Panc1 (cell line): ENCODE measurements at places on chromosomes 12 and 14. TPM values are rescaled to one million over a fixed set of nuclear protein-coding genes. Genes with fewer than 3 reads are reported as not detected.

The ABCB9 gene
- total RNA-seq, result 32.7 TPM

The RBMS2 gene
- 18.2 TPM for total RNA-seq

The CISTR gene
- total RNA-seq, result not detected

The FRS2 gene
- total RNA-seq, result 26.6 TPM

The GARIN6 gene
- not detected for total RNA-seq

The CLEC14A gene
- total RNA-seq, result 0.10 TPM

The EIF2S3B gene
- total RNA-seq, result 0.28 TPM

The SLC10A1 gene
- total RNA-seq, result not detected

GRCh38 chr12:124992874-124993625 is 395 bp upstream of the BRI3BP start:
- DNase-seq, result peak; percentile 60

GRCh38 chr14:80780500-80780899 is 161.0 kb downstream of the CEP128 start:
- no peak for DNase-seq

DNA sequence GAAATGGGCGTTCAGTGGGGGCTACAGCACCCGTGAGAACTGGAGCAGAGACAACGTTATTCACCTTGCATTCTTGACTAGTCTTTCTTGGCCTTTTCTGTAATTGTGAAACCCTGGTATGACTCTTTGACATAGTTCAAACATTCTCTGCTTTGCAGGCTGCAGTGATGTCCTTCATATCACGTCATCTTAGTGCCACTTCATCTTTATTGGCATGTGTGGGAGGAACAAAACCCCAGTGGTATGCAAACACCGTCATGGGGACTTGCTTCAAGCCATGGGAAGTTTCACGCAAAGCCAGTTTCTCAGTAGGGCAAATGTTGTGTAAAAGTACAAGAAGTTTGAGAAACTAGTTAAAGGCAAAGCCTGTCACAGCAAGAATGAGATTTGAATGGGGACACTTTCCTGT is 20.2 kb upstream of the DUSP16 start:
- DNase-seq, result no peak

- no peak for DNase-seq
Measured at GRCh38 chr12:132151766-132152410, 7.6 kb downstream of the NOC4L start.

GRCh38 chr14:100111931-100112704 is 46.9 kb downstream of the EVL start:
- DNase-seq, result no peak

DNA sequence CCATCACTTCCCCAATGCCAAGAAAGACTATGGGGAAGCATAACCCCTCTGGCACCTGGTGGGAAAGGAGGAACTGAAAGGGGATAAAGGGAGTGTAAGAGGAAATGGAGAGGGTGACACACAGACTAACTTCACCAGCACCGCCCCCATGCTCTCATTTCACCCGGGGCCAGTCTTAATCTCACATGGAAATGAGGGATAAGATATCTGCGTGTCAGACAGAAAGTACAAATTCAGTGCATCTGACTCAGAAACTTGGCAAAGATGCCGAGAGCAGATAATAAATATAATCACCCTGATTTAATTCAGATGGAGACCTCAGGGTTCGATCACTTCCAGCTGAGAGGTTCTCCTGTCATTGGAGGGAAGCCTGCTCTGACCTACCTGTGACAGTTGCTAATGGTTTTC is 191.6 kb downstream of the DUSP6 start:
- no peak for DNase-seq

DNA sequence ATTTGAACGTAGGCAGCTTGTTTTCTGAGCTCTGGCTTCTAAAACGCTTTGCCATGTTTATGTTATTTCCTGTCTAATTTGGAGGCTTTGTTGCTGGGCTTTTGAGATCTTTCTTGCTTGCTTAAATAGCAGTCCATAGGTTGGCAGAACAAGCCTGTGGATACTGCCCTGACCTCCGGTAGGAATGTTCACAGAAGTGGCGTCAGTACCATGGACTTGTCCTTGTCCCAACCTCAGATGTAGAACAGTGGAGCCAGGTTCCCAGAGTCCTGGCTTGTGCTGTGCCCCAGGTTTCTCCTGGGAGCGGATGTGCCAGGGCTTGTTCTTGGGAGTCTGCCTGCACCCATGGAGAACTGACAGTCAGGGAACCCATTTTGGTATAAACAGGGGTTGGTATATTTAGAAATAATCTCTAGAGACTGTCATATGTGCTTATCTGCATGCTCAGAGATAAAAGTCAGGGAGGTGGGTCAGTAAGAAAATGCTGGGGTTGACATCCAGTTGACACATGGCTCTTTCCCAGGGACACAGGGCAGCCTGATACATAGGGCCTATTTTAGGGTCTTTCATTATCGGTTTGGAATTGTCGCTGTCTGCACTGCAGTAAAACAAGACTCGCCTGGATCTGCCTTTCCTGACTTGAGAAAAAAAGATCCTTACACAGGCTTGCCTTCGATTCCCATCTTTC is 22.9 kb downstream of the CACNA1C start:
- DNase-seq, result no peak

DNA sequence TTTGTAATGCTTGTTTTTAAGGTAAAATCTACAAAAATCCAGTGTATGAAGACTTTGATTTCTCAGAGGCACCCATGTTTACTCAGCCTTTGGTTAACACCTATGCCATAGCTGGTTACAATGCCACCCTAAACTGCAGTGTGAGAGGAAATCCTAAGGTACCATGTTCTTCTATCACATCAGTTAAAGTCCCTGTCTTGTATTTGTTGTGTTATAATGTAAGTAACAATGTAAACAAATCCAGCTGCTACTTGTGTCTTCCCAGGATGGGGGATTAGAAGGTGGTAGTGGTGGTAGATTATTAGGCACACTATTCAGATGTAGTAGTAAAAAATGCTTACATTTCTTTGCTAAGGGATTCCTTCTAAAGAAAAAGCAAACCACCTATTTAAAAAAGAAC is 19.4 kb upstream of the CHPT1 start:
- DNase-seq, result no peak

DNA sequence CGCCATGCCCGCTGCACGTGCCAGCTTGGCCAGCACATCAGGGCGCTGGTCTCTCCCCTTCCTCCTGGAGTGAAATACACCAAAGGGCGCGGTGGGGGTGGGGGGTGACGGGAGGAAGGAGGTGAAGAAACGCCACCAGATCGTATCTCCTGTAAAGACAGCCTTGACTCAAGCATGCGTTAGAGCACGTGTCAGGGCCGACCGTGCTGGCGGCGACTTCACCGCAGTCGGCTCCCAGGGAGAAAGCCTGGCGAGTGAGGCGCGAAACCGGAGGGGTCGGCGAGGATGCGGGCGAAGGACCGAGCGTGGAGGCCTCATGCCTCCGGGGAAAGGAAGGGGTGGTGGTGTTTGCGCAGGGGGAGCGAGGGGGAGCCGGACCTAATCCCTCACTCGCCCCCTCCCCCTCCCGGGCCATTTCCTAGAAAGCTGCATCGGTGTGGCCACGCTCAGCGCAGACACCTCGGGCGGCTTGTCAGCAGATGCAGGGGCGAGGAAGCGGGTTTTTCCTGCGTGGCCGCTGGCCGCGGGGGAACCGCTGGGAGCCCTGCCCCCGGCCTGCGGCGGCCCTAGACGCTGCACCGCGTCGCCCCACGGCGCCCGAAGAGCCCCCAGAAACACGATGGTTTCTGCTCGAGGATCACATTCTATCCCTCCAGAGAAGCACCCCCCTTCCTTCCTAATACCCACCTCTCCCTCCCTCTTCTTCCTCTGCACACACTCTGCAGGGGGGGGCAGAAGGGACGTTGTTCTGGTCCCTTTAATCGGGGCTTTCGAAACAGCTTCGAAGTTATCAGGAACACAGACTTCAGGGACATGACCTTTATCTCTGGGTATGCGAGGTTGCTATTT is 914 bp upstream of the CCND2 start:
- DNase-seq, result no peak

GRCh38 chr14:68158640-68159039 is 339.1 kb downstream of the RAD51B start:
- no peak for DNase-seq

GRCh38 chr14:106094654-106095189 is 568.3 kb downstream of the TMEM121 start:
- DNase-seq, result no peak

DNA sequence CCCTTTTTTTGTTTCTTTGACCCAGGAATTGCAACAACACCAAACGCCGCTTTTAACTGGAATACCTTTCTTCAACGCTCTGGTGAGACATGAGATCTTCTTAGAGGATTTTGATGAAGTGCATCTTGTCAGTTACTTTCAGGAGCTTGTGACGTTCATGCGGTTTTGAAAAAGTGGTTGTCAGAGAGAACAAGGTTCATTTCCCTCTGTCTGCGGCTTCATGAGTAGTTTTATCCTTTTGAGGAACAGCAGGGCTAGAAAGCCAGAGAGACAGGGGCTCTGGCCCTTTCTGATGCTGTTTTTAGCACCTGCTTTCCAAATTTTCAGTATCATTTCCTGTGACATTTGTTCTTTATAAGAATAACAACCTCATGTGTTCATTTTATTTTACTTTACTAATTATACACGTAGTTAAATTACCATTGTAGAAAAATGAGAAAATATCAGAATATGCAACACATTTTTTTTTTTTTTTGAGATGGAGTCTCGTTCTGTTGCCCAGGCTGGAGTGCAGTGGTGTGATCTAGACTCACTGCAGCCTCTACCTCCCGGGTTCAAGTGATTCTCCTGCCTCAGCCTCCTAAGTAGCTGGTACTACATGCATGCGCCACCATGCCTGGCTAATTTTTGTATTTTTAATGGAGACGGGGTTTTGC is 61.8 kb downstream of the GLT1D1 start:
- no peak for DNase-seq

DNA sequence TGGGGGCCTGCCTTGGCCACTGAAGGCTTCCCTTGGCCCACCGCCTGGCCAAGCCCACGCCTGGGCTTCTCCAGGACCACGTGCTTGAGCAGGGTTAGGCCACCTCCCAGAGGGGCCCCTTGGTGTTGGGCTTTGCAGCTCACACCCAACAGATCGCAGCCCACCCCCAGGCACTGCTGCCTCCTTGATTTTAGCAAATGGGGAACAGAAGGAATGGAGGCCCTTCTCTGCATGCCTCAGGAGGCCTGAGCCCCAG is 23.3 kb downstream of the RAB35 start:
- no peak for DNase-seq

GRCh38 chr14:98501836-98502235 is 770.2 kb downstream of the BCL11B start:
- no peak for DNase-seq

DNA sequence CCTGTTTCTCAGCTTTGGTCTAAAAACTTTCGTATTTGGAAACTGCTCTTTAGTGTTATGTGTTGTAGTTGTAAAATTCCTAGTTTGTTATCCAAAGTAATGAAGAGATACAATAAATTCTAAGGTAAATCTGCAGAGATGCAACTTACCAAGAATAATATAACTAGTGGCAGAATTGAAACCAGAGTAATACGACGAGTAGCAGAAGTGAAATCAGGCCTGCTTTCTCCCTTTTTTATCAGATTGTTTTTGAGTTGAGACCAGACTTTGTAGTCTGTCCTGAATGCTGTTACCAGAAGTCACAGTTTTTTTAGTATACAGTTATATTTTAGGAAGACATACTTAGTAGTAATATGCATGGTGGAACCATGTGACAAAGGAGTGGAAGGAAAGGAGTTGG is 12.5 kb downstream of the PAPOLA start:
- no peak for DNase-seq

GRCh38 chr14:35050652-35051051 is 4.6 kb downstream of the FAM177A1 start:
- DNase-seq, result no peak

DNA sequence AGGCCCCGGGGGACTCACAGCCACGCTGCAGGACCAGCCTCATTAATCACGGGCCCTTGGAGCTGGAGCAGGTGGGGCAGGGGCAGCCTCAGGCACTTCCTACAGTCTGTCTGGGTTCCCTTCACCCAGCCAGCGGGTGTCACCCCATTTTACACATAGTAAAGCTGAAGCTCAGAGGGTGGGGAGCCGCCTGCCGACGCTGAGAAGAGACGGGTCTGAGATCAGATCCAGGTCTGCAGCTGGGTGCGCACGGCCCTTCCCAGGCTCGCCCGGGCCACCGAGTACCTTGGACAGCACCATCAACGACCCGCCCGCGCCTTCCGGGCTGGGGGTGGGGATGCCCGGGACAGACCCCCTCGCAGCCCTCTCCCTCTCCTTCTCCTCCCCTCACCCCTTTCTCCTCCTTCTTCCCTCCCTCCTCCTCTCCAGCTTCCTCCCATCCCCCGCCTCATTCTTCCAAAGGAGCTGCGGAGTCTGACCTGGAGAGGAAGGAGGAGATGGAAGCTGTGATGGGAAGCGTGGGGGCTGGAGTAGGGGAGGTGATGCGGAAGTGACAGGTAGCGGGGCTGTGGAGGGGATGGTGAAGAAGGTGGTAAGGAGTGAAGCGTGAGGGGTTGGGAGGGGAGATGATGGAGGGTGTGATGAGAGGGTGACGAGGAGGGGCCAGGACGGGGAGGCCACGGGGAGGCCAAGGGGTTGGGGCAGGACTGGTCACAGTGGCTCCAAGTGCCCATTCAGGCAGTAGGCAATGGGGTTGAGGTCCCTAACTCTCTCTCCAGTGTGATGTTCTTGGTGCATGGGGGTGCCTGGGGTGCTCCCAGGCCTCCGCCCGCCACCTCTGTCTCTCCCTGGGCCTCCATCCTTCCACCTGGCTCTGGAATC is 8.8 kb downstream of the DTX1 start:
- no peak for DNase-seq

GRCh38 chr12:22731236-22731635 is 106.3 kb downstream of the ETNK1 start:
- DNase-seq, result no peak

DNA sequence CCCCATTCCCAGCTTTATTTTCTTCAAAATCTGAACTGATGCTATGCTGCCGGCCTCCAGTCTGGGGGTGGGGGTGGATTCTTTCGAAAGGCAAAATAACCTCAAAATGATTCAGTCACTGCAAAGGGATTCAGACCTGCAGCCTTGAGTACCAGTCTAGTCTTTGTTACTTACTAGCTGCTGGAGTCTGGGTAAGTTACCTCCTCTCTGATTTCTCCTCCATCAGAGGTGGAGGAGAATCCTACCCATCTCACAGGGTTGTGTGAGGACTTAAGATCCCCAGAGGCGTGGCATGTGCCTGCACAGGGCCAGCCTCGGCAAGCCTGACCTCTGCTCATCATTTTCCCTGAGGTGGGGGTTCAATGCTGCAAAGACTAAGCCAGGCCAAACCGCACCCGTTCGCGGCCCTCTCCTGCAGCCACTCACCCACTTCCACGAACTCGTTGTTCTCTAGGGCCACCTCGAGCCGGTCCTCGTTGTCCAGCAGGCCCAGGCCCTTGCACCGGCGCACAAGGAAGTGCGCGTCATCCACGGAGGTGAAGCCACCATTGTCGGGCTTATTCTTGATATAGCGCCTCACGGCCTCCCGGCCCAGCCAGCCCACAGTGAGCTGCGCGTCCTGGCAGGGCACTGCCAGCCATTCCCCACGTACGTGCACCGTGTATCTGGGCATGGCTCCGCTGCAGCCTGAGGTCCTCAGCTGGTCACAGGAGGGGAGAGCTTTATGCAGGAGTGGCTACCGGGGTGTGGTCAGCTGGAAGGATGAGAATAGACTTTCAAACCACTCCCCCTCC is 709 bp downstream of the HAL start:
- no peak for DNase-seq
